ENCODE measurements at places on chromosomes 12 and 14.

- DNase-seq = peak; percentile 61
Measured at GRCh38 chr14:92568621-92569479, 55.3 kb downstream of the RIN3 start.

- peak; percentile 99 for DNase-seq
Measured at GRCh38 chr14:23095196-23096108, at the start of gene C14orf119. Gene C14orf119 (plus strand): TSS chr14:23095505. CDS start chr14:23097659, 2,154 bp downstream.

DNA sequence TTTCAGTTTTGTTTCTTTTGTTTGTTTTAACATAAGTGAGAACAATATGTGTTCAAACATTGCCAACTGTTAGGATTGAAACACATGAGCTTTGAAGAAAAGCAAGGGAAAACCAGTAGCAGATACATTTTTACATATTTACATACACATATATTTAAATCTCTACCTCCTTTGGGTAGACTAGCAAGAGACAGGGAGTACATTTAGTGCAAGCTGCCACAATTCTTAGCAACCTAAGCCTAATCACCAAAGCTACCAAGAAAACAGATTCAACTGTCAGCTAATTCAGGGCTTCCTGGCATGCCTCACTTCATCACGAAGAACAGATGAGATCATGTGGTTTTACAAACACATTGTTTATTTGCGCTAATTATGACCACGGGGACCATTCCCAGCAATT lies 143.1 kb downstream of the PRIMA1 start:
- no peak for DNase-seq

DNA sequence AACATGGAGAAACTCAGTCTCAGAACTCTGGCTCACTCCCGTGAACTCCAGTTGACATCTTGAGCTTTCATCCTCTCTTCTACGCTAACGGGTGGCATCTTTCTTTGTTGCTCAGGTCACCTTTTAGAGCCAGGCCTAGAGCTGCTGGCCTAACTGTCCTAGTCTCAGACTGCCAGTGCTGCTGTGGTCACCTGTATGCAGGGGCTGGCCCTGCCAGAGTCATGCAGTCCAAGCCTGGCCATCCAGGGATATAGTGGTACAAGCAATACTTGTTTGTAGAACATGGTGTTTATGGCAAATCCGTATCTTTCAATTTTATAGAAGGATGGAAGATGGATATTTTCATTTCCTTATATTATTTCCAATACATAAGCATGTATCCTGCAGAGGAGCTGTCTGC lies 117.2 kb downstream of the PELI2 start:
- no peak for DNase-seq

- DNase-seq = no peak
Measured at GRCh38 chr12:120844768-120845449, 59.2 kb downstream of the SPPL3 start.

GRCh38 chr12:25322351-25322750 lies 71.6 kb upstream of the KRAS start:
- DNase-seq = no peak

DNA sequence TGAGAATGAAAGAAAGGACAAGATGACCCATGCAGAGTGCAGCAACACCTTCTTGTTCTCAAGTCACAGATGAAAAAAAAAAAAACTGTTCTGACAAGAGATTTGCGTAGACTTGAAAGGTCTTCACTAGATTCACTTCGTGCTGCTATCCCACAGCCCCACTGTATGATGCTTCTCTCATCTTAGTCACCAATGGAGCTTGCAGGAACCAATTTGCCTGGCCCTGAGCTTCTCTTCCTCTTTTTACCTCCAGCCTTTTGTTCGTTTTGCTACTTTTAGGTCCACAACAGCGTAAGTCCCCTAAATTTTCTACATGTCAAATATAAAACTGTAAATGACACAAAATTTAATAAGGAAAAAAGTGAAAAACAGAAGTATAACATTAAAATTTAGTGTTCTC lies 107.9 kb upstream of the NAP1L1 start:
- DNase-seq = no peak

DNA sequence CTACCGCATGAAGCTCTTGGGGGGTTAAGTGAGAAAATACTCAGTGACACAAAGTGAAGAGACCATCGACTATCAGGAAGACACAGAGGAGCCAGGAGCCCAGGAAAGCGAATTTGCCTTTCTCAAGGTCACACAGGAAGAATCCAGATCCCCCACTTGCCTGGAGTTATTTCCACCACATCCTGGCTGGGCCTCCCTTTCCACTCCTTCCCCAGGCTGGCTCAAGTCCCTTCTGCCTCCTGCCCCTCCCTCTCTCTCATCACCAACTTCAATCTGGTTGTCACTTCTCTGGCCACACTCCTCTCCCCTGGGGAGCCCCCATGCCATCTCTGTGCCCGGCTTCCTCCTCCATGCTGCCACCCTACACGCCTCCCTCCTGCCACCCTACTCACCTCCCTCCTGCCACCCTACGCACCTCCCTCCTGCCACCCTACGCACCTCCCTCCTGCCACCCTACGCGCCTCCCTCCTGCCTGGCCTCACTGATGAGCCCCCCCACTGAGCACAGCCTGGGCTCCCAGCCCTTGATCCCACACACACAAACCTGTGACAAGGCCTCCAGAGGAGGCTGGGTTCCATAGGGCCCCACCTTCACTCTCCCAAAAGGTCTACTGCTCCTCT lies 6.3 kb downstream of the SCNN1A start:
- no peak for DNase-seq

DNA sequence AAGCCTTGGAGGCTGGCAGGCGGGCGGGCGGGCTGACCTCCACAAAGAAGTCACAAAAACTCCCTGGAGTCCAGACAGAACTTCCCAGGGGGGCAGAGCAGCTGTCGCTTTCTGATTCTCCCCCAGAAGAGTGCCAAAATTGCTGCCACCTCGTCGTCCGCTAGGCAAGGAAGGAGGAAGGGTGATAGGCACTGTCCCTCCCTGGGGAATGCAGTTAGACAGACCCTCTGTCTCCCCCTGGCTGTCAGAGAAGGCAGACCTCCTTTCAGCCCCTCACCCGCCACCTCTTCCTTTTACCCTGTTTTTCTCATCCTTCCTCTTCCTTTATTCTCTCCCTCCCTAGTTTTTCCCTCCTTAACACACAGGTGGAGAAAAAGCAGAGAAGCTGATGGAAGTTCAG lies 18.7 kb downstream of the GRIN2B start:
- DNase-seq = no peak

All from CD4-positive, alpha-beta T cell treated with Interferon gamma for 1 hour (primary cell).